Cerebellar nuclear complex (tissue), 1 donor: ENCODE measurements at places on chromosomes 1 and 21.

DNA sequence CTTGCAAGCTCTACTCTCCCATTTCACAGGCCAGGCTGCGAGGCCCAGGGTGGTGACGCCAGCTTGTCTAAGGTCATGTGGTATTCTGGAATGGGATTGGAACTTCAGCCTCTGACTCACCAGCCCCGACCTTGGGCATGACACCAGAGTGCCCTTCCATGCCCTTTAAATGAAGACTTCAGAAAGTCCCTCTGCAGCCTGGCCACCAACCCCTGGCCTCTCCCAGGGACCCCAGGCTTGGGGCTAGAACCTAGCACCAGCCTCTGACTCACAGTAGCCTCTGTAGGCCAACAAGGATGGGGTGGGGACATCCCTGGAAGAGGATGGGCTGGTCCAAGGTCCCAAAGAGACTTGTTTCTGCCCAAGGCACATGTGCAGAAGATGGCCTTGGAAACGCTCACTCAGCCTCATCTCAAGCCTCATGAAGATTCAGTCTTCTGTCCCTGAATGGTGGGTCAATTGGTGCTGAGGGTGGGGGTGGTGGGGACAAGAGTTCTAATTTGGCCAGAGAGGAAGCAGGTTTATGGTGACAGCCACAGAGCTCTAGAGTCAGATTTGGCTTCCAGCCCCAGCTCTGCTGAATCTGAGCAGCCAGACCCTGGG lies 36.1 kb upstream of the RUNX3 start:
- no peak for DNase-seq

- DNase-seq, result no peak
Observed at GRCh38 chr1:23366598-23366997, 3.0 kb downstream of the ZNF436 start.

GRCh38 chr1:209063767-209064659 lies 519.5 kb upstream of the CAMK1G start:
- no peak for DNase-seq

GRCh38 chr21:20611008-20611407 lies 387.2 kb upstream of the NCAM2 start:
- no peak for DNase-seq

- DNase-seq, result no peak
Observed at GRCh38 chr1:113320272-113320671, 70.0 kb upstream of the MAGI3 start.

GRCh38 chr1:201505503-201505890 lies 1.4 kb downstream of the CSRP1 start:
- no peak for DNase-seq

GRCh38 chr1:172760121-172760520 lies 101.2 kb downstream of the FASLG start:
- DNase-seq, result no peak

GRCh38 chr1:2277741-2278488 lies 49.8 kb downstream of the SKI start:
- no peak for DNase-seq

DNA sequence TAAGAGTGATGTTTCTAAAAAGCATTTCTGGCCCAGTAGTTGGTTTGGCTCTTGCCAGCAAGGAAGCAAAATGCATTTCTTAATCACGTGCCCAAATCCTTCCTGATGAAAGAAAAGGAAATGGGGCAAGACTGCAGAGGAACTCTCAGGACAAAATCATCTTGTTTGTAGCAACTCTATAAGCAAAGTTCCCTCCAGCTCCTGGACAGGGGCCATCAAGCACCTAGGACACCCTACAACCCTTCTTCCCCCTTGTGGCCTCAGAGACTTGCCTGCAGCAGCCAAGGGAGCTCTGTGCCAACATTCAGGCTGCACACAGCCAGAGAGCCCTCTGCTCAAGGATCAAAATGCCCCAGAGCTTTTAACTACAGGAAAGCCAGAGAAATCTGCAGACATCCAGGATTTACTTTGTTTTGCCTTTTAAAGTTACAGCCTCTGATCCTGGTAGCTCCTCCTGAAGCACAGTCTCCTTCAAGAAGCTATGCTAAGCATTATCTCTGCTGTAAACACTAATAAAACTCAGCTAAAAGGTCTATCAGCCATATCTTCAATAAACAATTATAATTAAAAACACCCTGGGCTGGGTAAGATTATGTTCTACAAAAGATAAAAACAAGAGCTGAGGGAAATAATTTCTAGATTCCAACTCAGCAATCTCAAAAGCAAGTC lies 105.0 kb downstream of the KIAA0319L start:
- DNase-seq, result no peak

- no peak for DNase-seq
Observed at GRCh38 chr1:200784576-200784975, 45.9 kb downstream of the CAMSAP2 start.

- DNase-seq, result no peak
Observed at GRCh38 chr1:201711811-201712210, 117.1 kb upstream of the IPO9 start.

DNA sequence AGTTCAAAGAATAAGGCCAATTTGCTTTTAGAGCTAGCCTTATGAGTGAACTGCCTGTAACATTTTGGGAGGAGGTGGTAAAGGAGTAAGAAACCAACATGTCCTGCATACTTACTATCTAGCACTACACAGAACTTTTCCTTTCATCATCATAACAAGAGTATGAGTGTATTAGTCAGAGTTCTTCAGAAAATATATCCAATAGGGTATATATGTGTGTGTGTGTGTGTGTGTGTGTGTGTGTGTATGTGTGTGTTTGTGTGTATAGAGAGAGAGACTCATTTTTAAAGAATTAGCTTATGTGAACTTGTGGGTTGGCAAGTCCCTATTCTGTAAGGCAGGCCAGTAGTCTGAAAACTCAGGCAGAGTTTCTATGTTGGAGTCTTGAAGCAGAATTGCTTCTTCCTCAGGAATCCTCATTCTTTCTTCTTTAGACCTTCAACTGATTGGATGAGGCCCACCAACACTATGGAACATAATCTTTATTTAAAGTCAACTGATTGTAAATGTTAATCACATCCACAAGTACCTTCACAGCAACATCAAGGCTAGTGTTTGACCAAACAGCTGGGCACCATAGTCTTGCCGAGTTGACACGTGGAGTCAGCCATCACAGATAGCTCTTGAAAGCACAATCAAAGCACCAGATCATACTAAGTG lies 121.9 kb downstream of the CYYR1 start:
- no peak for DNase-seq

DNA sequence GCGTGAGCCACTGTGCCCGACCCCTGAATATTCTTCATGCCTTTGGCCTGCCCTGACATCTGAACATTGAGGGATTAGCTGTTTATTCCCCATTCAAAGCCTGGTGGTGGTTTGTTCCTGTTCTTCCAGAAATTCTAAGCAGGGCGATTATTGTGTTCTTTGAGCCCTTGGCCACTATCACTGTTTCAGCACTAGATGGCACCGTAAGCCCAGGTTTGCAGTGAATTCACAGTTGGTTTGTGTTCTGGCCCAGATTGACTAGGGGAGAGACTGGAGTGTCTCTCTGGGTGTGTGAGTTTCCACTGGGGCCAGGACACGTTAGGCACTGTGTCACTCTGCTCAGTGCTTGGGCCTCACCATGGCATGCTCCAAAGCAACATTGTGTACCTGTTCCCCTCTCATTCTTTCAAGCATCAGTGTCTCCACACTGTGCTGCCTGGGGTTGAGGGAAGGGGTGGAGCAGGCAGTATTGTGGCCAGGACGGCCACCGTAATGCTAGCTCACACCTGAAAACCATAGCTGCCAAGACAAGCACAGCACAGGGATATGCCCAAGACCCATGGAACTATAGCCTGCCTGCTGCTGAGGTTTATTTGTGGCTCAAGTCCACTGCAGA lies 52.7 kb downstream of the PKN2 start:
- DNase-seq, result no peak

- DNase-seq, result no peak
Observed at GRCh38 chr1:14696761-14697160, 98.3 kb downstream of the KAZN start.

DNA sequence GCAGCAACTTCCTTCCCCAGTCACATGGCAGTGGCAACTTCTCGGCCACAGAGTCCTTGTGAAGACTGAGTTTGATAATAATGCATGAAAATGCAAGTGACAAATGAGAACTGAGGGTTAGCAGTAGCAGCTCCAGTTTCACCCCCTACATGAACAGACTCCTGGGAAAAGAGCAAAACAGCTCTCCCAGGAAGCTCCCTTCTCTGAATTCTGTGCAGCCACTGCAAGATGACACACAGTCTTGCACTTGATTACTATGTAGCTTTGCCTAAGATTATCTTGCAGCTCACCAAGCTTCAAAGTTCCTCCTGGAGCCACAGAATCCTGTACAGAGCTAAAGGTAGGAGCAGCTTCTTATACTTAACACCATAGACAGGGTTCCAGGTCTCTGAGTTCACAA lies 4.7 kb downstream of the PGBD5 start:
- DNase-seq, result no peak

DNA sequence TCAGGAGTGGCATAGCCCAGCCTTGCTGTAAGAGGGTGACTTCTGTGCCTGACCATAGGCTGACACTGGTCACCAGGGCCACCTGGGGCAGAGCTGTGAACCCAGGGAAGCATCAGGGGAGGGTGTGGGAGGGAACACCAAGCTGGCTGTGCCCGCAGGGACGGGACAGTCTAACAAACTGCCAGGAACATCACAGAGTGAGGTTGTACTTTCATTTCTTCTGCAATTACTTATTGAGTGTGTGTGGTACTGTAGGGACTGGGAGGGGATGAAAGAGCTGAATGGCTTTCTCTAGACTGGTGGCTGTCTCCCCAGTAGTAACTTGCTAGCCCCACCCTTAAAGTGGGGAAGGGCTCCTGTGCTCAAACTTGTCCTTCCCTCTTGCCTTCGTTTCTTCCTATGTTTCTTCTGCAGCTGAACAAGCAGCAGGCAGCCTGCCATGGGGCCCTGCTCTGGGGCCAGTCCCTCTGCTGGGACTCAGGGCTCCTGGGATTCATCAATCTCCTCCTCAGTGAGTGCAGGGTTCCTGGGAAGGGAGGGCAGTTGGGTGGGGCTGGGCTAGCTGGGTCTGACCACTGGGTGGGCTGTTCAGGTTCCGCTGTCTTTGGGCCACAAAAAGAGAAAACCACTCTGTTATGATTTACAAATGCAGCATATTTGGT lies 39.7 kb upstream of the ETV3 start:
- DNase-seq, result no peak

GRCh38 chr1:33296082-33296458 lies 24.8 kb downstream of the A3GALT2 start:
- no peak for DNase-seq

- no peak for DNase-seq
Observed at GRCh38 chr1:184892116-184892515, 82.2 kb downstream of the NIBAN1 start.

DNA sequence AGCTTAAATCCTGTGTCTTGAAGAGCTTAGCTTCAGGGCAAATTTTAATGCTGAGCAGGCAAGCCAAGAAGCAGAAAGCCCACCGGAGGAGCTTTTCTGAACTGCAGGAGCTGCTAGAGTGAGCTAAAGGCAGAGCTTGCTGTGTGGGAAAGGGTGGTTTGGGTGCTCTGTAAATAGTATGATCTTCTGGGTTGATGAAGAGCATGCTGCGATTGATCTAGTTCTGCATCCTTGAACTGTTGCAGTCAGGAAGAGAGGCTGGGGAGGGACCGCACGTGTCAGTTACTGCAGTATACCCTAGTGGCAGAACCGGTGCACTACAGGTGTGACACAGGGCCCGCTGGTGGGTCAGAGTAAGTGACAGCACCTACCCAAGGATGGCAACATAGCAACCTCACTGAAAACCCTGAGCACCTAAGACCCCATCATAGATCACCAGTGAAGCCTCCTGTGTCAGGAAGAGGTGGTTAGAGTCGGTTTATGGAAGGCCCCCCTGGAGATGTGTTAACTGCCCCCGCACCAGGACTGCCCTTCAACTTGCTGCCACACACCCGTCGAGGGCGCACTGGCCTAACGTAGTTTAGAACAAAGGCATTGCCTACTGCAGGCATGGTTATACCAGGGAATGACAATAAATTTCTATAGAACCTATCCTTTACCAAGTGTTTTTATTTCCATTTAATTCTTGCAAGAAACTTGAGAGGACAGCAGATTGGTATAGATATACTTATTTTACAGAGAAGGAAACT lies 146.0 kb upstream of the KIAA0040 start:
- DNase-seq, result no peak

DNA sequence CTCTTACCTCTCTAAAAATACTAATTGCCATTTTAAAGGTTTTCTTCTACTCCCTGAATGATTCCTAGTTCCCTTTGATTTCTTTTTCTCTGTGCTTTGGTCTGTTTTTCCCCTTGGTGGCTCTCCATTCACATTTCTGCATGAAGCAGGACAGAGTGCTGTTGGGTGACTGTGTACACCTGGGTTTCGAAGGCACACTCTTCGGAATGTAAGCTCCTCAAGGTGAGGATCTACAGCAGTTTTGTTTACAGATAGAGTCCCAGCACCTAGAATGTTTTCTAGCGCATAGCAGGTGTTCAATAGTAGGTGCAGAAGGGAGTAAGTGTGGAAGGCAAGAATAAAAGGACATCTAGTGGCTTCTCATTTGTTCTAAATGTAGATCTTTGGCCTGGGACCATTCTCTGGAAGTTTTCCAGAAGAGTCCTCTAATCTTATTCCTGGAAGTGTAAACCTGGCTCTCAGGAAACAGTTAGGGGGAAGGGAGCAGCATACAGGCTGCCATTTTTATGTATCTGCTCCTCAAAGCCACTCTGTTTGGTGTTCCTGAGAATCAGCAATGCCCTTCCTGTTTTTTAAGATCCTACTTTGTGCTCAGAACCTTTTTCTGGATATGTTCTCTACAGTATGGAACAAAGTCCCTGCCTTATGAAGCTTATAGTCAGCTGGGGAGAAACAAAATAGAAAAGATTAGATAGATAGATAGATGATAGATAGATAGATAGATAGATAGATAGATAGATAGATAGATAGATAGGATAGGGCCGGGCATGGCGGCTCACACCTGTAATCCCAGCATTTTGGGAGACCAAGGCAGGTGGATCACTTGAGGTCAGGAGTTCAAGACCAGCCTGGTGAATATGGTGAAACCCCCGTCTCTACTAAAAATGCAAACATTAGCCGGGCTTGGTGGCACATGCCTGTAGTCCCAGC lies 22.8 kb upstream of the EFNA1 start:
- no peak for DNase-seq

DNA sequence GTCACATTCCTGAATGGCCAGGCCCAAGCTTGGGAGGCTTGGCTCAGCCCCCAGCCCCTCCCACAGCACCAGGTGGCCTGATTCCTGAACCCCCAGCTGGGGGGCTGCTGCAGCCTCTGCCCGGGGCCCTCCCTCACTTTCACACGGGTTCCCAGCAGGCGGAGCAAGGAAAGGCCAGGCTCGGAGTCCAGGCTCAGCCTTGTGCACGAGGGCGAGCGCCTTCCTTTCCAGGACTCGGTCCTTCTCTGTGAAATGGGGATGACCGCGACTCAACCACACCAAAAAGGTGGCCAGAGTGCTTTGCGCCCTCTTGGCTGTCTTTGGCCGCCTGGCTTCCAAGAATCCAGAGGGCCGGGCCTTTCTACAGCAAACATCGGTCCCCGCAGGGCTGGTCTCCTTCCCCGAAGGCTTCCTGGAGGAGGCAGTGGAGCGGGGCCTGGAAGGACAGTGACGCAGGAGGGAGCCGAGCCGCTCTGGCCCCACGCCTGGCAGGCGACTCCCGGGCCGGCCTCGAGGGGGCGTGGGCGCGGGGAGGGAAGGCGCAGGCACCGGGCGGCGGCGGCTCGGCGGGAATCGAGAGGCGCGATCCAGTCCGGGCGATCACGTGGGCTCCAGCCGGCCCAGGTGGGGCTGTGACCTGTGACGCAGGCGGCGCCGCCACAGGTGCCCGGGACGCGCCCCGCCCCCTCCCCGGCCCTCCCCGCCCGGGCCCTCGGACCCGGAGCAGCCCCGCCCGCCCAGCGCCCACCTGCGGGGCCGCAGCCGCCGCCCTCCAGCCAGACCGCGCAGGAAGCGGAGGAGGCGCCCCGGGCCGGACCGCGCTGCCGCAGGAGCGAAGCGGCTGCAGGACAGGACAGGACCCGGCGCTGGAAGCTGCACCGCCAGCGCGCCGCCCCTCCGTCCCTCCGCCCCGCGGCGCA lies at the start of gene ARHGEF16:
Gene ARHGEF16 (plus strand): TSS at position 775 of the 920 bp plus-strand sequence. CDS start 8,420 bp downstream, outside the sequence.
- no peak for DNase-seq
